ENCODE measurements at places on chromosomes 6 and 20.

- no peak for DNase-seq
Measured at GRCh38 chr6:143176090-143177021, 115.7 kb downstream of the AIG1 start.

GRCh38 chr6:43937236-43938177 is 167.5 kb downstream of the VEGFA start:
- no peak for DNase-seq

- DNase-seq, result no peak
Measured at GRCh38 chr6:14450133-14450504, 332.5 kb downstream of the CD83 start.

GRCh38 chr6:90604546-90604945 is 17.7 kb upstream of the MAP3K7 start:
- DNase-seq, result no peak

- no peak for DNase-seq
Measured at GRCh38 chr6:127328043-127328609, 15.3 kb downstream of the ECHDC1 start.

All from OCI-LY7 (cell line).